ENCODE measurements at places on chromosomes 4 and X.
A peak's percentile ranks its signal among the peaks of the same experiment; 100 is the strongest.

DNA sequence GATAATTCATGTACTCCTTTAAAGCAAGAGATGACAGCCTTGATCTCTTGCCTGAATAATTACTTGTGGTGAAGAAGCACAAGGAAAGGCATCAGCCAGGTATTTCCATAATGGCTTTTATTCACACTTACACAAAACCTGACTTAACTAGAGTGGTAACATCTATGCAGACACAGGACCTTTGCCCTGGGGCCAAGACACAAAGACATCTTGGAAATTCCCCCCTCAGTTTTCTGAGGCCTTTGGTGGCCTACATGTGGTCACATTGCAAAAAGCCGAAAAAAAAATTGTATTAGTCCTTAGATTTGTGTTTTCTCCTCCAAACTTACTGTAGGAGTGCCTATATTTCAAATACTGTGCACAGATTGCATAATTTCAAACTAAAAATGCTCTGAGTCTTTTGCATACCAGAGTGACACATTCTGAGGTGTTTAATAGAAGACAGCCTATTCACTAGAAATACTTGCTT is 172.4 kb downstream of the PDGFC start:
- DNase-seq, result no peak

- DNase-seq, result no peak
These were observed 65.7 kb upstream of the PAGE1 start for GRCh38 chrX:49761481-49761880.

DNA sequence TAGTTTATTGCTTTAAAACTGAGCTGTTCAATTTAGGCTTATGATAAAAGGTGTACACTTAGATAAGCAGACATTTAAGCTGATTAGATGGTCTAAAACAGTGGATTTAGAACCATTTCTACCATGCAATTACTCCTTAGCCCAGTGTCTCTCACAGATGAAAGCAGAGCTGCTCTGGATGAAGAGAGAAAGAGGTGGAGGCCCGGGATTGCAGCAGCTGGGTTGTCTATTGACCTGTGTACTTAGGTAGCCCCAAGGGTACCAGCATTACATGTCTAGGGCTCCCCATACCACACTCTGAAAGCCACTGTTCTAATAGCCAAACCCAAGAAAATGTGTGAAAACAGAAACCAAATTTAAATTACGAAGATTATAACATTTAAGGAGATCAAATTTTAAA is 86.0 kb upstream of the GIMD1 start:
- no peak for DNase-seq

DNA sequence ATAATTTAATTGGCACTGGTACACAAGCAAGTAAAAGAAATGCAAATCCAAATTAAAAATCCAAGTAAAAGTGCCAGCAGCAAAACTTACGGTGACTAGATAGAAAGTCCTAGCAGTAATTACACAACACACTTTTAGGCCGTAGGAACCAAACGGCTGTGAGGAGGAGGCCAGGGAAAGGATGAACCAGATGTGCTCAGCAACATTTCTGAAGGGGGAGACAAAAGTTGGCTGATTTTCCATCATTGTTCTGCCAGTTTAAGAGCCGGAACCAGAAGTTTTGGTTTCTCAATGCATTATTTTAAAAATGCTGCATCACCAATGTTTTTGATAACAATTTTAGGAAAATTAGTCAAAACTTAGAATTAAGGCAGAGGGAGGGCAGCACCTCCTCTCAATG is 68.7 kb upstream of the ENPP6 start:
- DNase-seq, result no peak

- no peak for DNase-seq
These were observed 55.9 kb downstream of the FGFBP1 start for GRCh38 chr4:15882675-15883086.

- DNase-seq, result no peak
These were observed 18.8 kb downstream of the L1CAM start for GRCh38 chrX:153867139-153867538.

- no peak for DNase-seq
These were observed 419.3 kb upstream of the SLIT2 start for GRCh38 chr4:19832411-19832810.

DNA sequence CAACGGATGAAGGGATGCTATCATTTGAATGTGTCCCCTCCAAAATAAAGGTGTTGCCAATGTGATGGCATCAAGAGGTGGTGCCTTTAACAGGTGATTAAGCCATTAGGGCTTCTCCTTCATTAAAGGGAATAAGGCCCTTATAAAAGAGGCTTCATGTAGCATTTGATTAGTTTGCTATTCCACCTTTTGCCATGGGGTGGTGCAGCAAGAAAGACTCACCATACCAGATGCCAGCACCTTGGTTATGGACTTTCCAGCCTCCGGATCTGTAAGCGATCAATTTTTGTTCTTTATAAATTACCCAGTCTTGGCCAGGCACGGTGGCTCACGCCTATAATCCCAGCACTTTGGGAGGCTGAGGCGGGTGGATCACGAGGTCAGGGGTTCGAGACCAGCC is 7.9 kb upstream of the SLC25A43 start:
- DNase-seq, result no peak

- no peak for DNase-seq
These were observed 40.4 kb downstream of the RNF212 start for GRCh38 chr4:1072830-1073446.

GRCh38 chr4:39950861-39951481 is 26.7 kb downstream of the PDS5A start:
- DNase-seq, result no peak

- no peak for DNase-seq
These were observed 38.9 kb downstream of the NUDT9 start for GRCh38 chr4:87461281-87461700.

GRCh38 chr4:74830928-74831327 is 36.6 kb upstream of the BTC start:
- DNase-seq, result no peak

- no peak for DNase-seq
These were observed 128.3 kb downstream of the MAGEE1 start for GRCh38 chrX:76555816-76556215.

GRCh38 chr4:6262176-6262575 is 7.5 kb upstream of the WFS1 start:
- DNase-seq, result no peak

DNA sequence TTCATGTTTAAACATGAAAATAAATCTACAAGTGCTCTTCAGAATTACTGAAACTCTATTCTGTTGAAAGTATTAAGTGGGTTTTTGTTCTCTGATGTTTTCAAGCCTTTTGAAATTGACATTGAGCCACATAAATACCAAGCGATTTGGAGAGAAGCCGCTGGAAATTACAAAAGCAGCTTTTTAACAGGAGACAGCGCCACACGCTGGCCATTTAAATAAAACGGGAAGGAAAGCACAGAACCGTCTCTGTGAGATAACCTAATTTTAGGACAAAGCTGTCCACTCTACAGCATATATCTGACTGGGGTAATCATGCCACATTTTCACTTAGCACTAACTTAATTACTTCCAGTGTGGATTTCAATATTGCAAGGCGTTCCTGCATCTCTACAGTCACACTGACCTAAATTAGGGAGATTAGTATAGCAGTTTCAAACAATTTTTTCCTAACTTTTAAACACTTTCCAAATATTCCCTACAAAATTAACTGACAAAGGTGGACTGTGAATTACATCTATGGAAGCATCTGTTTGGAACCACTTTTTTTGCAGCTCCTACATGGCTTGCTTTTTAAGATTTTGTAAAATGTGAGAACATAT is 6.8 kb upstream of the ANOS1 start:
- no peak for DNase-seq

- DNase-seq, result no peak
These were observed 51.1 kb downstream of the SCML1 start for GRCh38 chrX:17788439-17788838.

GRCh38 chr4:127632420-127633403 is at the start of gene INTU:
INTU (plus strand) TSS chr4:127632957; CDS start chr4:127633035, 78 bp downstream.
- DNase-seq, result peak; percentile 86

DNA sequence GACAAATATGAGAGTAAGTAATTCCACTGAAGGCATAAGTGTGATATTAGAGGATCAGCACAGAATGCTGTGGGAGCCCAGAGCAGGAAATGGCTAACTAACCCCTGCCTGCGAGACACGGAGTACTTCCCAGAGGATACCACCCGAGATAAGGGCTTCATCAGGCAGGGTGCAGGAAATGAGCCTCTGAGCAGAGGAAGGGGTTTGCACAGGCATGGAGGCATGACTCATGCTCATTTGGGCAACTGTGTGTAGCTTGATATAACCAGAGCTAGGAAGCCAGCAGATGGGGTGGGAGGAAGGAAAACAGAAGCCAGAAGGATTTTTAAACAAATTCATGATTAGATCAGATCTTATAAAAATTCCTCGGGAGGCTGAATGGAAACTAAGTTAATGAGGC is 70.0 kb upstream of the TSPAN5 start:
- no peak for DNase-seq

GRCh38 chrX:3659761-3660160 is 53.7 kb downstream of the PRKX start:
- DNase-seq, result no peak

- DNase-seq, result no peak
These were observed 11.3 kb upstream of the ARAP2 start for GRCh38 chr4:36255577-36255976.

DNA sequence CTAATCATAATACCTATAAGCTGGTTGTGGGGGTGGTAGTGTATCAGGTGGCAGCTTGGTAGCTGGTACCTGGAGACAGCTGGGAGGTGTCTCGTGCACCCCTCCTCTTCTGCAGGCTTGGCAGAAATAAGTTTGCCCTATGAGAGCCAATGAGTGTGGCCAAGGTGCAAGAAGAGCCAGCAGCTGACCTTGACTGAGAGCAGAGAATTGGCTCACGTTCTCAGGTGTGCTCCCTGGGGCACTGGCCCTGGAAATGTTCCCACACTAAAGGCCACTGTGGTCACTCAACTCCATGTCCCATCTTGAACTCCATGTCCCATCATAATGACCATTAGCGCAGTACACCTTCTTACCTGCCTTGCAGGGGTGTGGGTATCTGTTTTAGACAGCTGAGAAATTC is 13.4 kb downstream of the TRMT44 start:
- DNase-seq, result no peak

- no peak for DNase-seq
These were observed 19.0 kb upstream of the GLUD2 start for GRCh38 chrX:121028419-121028818.

- DNase-seq, result no peak
These were observed 159.6 kb upstream of the ANK2 start for GRCh38 chr4:112889619-112890527.

DNA sequence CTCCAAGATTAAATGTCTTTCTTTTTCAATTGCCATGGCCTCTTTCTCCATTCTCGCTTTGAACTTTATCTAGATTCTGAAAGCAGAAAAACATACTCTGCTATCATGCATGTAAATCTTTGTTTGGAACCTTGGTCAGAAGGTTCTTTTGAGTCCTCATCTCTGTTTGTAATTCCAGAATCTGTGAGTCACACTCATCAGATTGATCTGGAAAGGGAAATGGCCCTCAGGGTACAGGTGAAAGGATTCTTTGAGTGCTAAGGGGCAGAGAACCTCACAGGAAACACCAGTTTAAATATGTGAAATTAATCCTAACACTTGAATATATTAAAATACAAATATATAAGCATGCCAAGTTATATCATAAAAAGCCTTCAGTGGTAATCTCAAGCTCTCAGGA is 211.0 kb upstream of the ADGRL3 start:
- no peak for DNase-seq

DNA sequence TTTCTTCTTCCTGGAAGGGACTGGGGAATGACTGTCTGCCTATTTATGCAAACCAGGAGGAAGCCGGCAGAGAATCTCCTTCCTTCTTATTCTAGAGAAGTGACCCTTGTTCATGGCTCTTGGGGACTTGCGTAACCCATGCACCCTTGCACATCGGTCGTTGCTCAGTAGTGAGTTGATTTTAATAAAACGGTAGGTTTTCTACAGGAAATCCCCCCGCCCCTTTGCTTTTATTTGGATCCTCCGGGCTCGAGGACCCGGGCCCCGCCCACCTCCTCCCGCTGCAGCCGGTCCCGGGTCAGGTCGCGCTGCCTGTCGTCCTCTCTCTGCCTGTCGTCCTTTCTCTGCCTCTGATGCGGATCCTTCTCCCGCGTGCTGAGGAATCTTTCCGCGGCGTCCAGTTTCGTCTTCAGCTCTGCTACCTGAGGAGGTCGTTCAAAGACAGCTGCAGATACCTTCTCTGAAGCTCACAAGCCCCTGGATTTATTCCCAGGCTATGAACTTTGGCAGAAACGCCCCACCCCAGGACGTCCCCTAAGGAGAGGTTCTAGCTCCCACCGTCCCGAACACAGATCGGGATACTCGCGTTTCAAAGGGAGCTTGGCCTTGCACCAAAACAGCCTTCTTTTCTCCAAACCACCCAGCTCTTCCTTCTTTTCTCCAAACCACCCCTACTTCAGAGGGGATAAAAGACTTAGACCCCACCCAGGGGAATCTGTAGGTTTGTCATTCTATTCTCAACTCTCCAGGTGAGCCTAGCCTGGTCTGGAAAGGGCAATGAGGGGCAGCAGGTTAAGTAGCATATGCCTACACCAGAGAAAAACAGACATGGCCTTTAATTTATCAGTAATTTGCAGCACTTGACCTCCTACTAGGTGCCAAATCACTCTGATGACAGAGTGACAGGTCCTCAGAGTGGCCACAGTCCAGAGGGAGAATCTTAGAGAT is 7.0 kb downstream of the TNIP3 start:
- no peak for DNase-seq

GRCh38 chr4:88320224-88320779 is 35.9 kb upstream of the PPM1K start:
- no peak for DNase-seq

DNA sequence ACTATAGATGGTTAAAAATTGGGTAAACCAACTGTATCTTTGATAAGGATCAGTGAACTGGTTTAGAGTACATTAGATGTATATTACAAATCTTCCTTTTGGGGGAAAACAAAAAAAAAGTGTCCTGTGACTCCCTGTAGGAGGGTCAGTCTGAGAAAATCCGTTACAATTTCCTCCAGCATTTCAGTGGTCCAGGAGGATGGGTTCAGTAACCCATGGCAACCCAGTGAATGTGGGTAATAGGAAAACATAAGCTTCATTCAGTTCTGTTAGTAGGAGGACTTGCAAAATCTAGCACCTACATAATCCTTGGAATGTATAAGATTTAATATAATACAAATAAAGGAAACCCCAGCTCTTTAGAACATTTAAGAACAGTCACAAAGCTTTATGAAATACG is 16.2 kb downstream of the STOX2 start:
- no peak for DNase-seq

DNA sequence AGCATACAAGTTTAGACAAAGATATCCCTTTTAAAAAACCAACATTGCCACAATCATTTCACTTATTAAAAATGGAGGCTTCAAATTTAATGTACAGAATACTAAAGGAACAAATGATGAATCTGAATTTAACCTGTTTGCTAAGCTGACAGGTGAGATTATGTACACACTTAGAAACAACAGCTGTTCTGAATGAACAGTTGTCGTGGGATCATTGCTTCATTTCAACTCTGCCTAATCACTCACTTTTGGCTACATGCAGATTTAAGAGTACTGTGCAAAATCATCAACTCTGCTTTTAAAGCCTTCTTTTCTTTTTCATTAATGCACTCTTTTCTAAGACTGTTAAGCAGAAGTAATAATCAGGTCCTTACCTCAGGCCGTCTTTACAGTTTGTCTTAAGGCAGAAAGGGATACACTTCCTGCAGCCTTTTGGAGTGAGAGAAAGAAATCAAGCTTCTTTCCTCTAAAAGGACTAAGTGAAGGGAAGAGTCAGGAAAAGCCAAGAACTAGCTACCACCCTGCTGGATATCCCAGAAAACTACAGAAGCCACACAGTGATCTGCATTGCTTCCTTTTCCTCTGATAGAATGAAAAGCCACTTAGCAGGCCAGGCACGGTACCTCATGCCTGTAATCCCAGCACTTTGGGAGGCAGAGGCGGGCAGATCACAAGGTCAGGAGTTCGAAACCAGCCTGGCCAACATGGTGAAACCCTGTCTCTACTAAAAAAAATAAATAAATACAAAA is 54.7 kb upstream of the NPNT start:
- no peak for DNase-seq

All from omental fat pad (tissue), 4 donors.